ENCODE measurements at places on chromosomes 7 and 10. TPM values are rescaled to one million over a fixed set of nuclear protein-coding genes. Genes with fewer than 3 reads are reported as not detected.

VTI1A gene
- 18.5 TPM for total RNA-seq

TMEM229A gene
- total RNA-seq: 4.4 TPM

KIAA1549 gene
- 7.6 TPM for total RNA-seq

NUTM2B gene
- total RNA-seq: 0.69 TPM

C10orf105 gene
- 0.08 TPM for total RNA-seq

GIMAP8 gene
- total RNA-seq: 9.2 TPM

IGF2BP3 gene
- not detected for total RNA-seq

CH25H gene
- total RNA-seq: 3.1 TPM

PITRM1 gene
- 204 TPM for total RNA-seq

DNA sequence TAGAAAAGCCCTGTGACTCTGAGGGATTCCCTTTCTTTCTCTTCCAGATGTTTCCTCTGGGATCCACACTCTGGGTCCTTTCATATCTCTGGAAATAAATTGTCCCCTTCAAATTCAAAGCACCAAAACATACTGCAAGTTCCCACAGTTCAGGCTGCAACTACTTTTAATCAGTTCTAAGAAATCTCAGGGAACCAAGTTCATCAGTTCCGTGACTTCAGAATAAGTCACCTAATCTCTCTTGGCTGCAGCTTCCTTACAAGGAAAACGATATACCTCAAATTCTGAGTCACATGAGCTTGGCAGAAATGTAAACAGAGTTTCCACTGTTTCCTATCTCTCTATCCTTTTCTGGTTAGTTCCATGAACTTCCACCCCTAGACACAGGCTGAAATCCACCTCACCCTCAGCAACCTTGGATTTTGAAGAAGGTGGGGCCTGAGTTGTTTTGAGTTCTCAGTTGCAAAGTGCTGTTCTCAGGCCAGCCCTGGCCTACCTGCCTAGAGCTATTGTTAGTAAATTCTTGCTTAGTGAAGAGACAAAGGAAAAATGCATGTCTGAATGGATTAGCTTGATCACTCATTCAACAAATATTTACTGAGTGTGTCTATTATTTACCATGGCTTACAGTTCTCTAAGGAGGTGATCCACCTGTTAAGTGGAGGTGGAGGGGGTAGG, 59.3 kb upstream of the IL6 start:
- no peak for DNase-seq

DNA sequence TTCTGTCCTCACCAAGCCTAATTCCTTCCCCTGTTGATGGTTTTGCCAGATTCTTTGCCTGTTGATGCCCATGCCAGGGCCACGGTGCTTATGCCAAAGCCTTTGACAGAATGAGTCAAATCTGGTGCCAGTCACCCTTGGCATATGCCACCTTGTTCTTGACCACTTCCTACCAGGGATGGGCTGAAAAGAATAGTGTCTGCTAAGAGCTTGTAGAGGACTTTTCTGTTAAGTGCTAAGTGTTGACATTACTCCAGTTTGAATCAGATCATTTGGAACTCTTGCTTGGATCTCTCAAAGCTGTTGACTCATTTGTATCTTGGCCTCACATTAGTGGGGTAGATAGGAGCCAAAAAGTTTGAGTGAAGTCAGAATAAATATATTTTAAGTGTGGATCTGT, 661.2 kb downstream of the AUTS2 start:
- DNase-seq: no peak

GRCh38 chr7:1635401-1635800, 34.7 kb upstream of the ELFN1 start:
- DNase-seq: no peak

GRCh38 chr7:47292832-47293309, 289.0 kb downstream of the TNS3 start:
- no peak for DNase-seq

GRCh38 chr7:36147361-36147760, 5.7 kb upstream of the EEPD1 start:
- DNase-seq: no peak

GRCh38 chr7:41305001-41305400, 397.9 kb downstream of the INHBA start:
- no peak for DNase-seq

- DNase-seq: no peak
Observed at GRCh38 chr7:135180122-135180521, 9.6 kb upstream of the CYREN start.

DNA sequence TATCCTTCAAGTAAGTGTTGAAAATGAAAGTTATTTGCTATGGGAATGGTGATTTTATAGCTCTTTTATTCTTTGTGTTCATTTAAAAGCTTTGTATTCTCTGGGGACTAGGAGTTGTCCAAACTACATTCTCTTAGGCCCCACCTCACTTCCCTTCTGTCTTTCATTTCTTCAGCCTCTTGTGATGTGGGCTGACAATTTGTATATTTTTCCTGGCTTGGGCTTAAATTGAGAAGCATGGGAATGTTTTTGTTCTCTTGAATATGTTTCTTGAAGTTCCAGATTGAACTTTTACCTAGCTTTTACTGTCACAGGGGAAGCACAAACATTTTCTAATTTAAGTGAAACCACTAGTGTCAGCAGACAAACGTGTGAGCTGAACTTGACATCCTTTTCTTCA, 27.9 kb downstream of the BBS9 start:
- no peak for DNase-seq

DNA sequence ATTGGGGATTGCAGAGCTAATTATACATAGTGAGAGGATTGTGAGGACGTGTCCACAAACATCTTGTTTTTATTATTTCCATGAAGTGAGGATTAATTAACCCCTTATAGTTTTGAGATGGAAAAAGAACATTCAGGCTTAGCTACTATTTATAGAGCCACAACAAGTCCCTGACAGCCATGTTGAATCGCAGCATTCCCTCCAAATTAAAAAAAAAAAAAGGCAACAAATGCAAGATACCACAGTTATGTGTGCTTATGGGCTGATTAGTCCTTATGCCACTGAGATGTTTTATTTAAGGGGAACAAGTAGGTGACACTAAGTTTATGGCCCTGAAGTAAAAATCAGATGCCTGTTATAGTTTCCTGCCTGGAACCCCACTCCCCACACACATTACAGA, 350.3 kb downstream of the GPAM start:
- no peak for DNase-seq

DNA sequence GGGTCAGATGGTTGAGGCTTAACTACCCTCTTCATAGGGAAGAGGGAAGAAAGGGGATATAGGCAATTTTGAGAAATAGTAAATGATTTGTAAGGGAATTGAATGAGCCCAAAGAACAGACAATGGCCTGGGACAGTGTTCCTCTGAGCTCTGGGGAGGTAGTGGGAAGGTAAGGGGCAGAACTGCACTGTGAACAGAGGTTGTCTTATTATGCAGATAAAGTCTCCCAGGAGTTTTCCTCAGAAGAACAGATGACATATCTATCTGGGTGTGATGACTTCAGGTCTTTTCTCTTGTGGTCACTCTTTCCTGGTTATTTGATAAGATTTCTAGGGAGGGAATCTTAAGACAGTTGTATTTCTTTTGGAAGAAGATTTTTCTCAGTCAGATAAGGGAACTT, 296.1 kb downstream of the ZEB1 start:
- DNase-seq: no peak

DNA sequence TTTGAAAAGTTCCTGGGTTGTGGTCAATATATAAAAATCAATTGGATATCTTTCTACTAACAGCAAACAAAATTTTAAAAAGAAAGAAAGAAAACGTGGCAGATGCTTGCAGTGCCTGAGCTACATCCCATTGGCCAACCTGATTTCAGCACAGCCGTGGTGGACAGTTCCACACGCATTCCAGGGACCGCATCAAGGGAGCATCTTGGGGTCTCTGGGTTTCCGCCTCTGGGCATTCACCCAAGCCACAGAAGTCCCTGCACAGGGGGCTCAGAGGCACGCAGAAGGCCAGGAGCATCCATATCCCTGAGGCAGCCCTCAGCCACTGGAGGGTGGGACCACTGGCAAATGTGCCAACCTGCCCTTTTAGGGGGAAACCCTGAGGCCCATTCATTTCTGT, 254.5 kb upstream of the RNF32 start:
- no peak for DNase-seq

- no peak for DNase-seq
Observed at GRCh38 chr7:36203071-36203790, 50.2 kb downstream of the EEPD1 start.

DNA sequence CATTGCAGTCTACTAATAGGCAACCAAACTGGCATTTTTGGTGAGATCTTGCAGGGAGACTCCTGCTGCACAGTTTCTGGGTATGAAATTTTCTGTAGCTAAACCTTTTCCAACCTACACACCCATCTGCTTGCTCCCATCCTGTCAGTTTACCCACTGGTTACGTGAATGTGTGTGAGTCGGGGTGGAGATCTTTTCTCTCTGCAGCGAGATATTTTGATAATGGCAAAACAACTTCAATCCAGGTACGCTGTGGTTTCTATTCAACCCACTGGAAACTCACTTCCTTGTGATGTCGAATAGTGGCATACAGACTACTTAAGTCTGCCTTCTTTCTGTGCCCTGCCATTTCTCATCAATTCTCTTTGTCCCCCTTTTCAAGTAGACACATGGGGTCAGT, 4.5 kb downstream of the PLEKHA1 start:
- DNase-seq: no peak

GRCh38 chr7:19377611-19378344, 232.6 kb upstream of the FERD3L start:
- no peak for DNase-seq

DNA sequence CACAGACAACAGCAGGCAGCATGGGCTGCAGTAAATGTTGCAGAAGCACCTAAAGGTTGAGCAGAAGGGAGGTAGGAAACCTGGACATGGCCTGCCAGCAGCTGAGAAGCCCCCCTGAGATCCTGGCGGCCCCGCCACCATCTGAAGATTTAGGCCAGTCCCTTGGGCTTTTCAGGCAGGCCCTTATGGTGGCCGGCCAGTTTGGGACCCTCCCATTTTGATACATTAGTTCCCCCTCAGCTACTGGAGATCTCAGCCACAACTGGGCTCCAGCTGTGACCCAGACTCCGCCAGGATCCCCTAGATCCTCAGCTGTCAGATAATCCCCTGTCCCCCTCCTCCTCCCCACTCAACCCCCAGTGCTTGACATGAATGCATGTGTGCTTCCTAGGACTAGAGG, 34.4 kb downstream of the ZNF783 start:
- DNase-seq: no peak

DNA sequence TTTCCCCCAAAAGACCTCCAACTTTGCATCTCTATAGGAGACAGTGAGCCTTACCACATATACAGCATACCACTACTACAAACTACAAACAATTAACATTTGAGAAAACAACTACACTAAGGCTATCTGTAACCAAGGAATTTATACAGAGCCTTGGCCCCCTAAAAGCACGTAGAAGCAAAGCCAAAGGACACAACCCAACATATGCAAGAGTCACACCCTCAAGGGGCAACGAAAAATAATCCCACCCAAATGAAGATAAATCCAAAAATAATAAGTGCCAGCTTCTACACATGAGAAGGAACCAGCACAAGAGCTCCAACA, 149.5 kb downstream of the ZEB1 start:
- no peak for DNase-seq

Data from adrenal gland (tissue), 19 donors.